A549 treated with RU486 at 1 μM for 4 hours (cell line): ENCODE measurements at places on chromosomes 7 and 10. TPM values are rescaled to one million over a fixed set of nuclear protein-coding genes. Genes with fewer than 3 reads are reported as not detected.

The VSTM2A gene
- not detected in 5 replicates for total RNA-seq

The ADAP1 gene
- total RNA-seq: 4.0 to 5.0 TPM (median 4.8 TPM) in 5 replicates

The SOSTDC1 gene
- not detected in 5 replicates for total RNA-seq

The CYTH3 gene
- total RNA-seq: 19.3 to 23.4 TPM (median 21.0 TPM) in 5 replicates

The CPED1 gene
- total RNA-seq: 0.08 TPM in 1 of 5 replicates, not detected in the others

The CCL24 gene
- 0.53 TPM in 1 of 5 replicates, not detected in the others for total RNA-seq

The GSTK1 gene
- total RNA-seq: 111 to 134 TPM (median 116 TPM) in 5 replicates

The SPDYE2 gene
- total RNA-seq: not detected in 5 replicates

The ADAM22 gene
- total RNA-seq: 0.25 to 0.77 TPM (median 0.38 TPM) in 5 replicates

The ANKRD61 gene
- total RNA-seq: 0.50 to 0.69 TPM (median 0.54 TPM) in 5 replicates

The ADRA2A gene
- total RNA-seq: 0.05 to 0.07 TPM (median 0.06 TPM) in 4 of 5 replicates, not detected in the other

The NUTM2B gene
- 0.08 to 0.40 TPM (median 0.29 TPM) in 5 replicates for total RNA-seq

The RAPGEF5 gene
- 0.05 to 0.22 TPM (median 0.11 TPM) in 5 replicates for total RNA-seq
